ENCODE measurements at places on chromosomes 2 and 18.
A peak's percentile ranks its signal among the peaks of the same experiment; 100 is the strongest.

GRCh38 chr18:5895876-5896740 lies 786 bp upstream of the TMEM200C start:
- DNase-seq = no peak

- DNase-seq = no peak
Observed at GRCh38 chr2:10846110-10846861, 33.7 kb upstream of the PDIA6 start.

DNA sequence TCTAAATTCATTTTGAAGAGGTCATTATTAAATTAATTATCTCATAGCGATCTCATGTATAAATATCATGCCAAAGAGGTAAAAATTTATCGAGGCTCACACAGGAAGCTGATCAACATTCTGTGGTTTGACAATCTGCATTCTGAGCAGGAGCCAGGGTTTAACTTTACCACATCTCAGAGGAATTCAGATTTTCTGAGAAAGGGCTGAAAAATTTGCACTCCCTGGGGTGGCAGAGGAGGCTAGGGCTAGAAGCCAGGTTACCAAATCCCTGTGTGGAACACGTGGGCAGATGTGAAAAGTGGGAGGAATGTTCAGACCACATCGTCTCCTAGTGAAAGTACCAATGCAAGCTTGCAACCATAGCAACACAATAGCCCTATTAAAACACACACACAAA lies 63.5 kb upstream of the CTLA4 start:
- DNase-seq = no peak

DNA sequence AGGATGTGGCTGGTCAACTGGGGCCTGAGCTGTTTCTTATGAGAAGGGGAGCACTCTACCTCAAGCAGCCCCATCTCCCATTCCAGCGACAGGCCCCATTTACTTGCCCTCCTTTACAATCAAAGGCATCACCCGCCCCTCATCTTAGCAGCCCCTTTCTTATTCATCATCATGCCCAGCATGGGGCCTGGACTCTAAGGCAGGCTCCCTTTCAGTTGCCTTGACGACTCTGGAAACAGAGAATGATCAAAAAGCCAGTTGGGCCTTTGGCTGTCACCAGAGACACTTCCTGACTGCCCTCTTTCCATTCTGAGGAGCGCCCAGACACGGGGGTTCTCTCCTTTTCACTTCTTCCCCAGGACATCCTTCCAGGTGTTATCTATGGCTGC lies 11.2 kb downstream of the CELF4 start:
- DNase-seq = no peak

DNA sequence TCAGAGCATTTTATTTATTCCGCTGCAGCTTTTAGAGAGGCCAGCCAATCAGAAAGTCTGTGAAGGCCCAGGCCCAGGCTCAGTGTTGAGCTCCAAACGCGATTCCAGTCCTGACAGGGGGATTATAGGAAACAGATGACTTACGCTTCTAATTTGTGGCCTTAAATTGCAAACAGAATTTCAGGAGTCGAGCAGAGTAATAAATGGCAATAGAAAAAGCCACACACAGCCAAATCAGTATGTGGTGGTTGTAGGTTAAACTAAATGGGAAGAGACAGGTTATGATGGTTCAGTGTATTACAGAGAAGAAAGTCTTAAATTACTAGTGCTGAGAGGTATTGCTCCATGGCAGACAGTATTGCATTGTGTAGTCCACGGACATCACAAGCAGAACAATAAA lies 131.0 kb upstream of the ZEB2 start:
- no peak for DNase-seq

GRCh38 chr18:31241900-31242409 lies 76.0 kb upstream of the DSG1 start:
- DNase-seq = no peak

- no peak for DNase-seq
Observed at GRCh38 chr2:151028691-151029176, 232.9 kb downstream of the RBM43 start.

- DNase-seq = peak; percentile 51
Observed at GRCh38 chr2:184577743-184578142, 20.6 kb upstream of the ZNF804A start.

GRCh38 chr2:241772063-241772499 lies 4.5 kb upstream of the GAL3ST2 start:
- no peak for DNase-seq

DNA sequence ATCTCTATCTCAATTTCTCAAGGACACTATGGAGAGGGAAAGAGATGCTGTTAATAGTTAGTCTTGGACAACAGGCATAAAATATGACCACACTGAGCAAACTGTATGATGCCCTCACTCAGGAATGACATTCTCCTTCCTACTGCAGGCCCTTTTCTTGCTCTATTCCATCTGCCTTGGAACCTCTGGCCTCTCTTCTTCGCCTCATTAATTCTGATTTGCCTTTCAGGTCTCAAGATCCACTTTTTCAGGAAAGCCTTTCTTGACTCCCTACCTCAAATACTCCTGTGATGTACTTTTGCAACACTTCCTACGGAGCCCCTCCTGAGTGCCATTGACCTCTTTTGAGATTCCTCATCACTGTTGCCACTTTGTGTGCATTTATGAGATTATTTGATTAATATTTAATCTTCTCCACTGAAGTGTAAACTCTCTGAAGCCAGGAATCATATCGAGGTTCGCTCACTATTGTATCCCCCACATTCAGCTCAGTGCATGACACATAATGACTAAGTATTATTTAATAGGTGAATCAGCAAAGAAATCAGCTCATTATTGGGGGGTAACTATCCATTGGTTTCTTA lies 21.3 kb upstream of the SPP2 start:
- DNase-seq = no peak

- DNase-seq = no peak
Observed at GRCh38 chr18:75400366-75400765, 27.1 kb downstream of the SMIM21 start.

DNA sequence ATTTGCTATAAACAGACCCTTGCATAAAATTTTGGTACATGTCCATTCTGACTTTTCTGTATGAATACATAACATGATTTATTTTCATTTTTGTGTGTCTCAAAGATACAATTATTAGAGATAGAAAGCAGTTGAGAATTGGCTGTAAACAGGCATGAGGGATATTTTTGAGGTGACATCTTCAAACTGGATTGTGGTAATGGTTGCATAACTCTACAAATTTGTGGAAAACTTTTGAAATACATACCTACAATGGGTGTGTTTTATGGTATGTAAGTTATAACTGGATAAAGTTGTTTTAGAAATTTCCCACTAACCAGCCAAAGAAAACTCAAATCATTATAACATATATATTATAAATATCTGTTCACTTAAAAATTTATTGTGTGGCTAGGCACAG lies 39.6 kb downstream of the GREB1L start:
- no peak for DNase-seq

DNA sequence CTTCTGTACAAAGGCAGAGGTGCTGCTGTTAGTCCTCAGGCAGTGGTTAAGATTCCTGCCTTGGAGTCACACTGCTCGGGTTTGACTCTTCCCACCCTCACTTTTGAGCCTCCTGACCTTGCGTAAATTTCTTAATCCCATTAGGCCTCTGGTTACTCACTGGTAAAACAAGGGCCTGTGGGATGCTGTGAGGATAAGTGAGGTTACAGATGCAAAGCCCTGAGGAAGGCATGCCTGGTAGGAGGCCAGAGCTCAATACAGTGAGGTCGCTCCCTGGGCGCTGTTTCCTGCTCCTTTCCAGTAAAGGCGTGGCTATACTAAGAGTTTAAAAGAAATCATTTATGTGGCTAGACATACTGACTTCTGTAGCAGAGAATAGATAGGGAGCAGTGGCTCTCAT lies 127.5 kb upstream of the TMEM200C start:
- DNase-seq = no peak

- DNase-seq = no peak
Observed at GRCh38 chr18:21316296-21316695, 74.3 kb downstream of the GREB1L start.

DNA sequence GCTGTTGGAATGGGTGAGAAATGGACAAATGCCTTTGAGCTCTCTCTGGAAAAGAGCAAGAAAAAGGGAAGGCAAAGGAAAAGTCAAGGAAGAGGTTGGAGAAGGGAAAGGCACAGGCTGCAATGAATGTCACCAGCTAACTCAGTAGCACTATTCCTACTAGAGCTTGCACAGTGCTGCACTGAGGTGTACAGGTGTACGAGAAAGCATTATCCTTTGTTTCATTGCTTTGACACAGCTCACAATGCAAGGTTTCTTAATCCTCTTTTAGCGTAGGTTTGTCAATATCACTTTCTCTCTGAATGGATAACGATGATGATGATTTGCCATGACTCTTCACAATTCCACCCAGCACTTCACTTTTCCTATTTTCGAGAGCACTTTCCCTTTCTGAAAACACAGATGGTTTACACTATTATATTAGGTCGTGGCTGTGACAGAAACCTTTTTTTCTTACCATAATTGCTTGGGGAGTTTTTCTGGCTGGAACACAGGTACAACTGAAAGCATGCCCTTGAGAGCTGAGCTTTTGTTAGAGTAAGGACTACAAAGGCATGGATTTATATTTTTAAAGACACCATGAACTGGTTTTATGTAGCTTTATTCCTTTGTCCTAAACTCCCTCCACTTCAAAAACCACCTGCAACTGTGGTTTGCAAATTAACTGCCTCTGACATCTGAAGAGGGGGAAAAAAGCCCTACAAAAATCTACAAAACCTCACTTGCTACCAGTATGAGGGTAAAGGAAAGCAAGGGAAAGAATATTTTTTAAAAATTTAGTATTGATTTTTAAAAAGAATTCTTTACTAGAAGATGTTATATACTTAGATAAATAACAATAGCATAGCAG lies 265.5 kb downstream of the TGIF1 start:
- DNase-seq = no peak

DNA sequence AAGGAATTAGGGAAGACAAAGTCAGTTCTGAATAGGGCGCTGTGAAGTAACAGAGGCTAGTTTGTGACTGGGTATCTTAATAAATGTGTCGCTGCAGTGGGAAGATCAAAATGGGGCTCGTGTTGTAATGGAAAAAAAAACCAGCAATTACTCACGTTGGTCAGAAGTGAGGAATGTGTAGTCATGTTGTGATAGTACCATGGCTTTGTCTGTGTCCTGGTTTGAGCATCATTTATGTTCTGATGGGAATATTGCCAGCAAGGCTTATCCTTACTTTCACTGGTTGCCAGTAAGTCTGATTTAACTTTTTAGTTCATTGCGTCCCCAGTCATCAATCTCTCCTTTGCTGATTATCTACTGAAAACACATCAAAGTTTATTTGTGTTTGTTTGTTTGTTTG lies 467.6 kb downstream of the NYAP2 start:
- DNase-seq = no peak

GRCh38 chr18:3495691-3496430 lies 45.9 kb downstream of the TGIF1 start:
- no peak for DNase-seq

DNA sequence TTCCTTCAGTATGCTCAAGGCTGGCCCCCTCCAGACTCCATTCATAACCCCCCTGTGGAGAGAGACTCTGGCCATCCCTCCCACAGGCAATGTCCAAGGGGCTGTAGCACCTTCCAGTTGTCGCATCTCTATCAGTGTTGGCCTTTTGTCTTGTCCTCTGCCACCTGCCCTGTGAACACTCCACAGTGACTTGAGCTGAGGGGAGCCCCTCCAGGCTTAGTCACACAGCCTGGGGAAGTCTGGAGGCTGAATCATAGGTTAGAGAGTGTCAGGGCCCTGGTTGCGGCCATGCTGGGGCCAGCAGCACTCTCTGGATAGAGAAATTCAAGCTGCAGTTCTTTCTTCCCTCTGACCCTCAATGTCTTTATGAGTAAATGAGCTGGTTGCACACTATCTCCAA lies 64.7 kb downstream of the GYPC start:
- DNase-seq = no peak

GRCh38 chr18:63409301-63409700 lies 13.0 kb downstream of the VPS4B start:
- DNase-seq = no peak

DNA sequence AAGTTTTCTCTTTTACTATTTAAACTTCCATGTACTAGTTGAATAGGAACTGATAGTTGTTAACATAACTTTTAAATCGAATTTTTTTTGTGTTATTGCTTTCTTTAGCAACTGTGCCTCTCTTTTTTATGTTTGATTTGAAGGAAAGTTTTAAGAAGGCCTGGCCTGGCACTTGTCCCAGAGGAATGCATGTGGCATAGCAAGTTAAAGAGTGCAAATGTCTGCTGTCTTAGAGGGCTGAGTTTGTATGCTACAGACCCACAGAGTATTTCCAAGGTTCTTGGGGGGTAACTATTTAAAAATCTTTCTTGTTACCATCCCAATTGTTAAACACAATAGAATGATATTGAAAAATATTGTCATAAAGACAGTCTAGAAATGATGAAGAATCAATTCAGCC lies 47.0 kb downstream of the MTCL1 start:
- no peak for DNase-seq

GRCh38 chr18:32542221-32542798 lies 71.6 kb upstream of the GAREM1 start:
- no peak for DNase-seq

DNA sequence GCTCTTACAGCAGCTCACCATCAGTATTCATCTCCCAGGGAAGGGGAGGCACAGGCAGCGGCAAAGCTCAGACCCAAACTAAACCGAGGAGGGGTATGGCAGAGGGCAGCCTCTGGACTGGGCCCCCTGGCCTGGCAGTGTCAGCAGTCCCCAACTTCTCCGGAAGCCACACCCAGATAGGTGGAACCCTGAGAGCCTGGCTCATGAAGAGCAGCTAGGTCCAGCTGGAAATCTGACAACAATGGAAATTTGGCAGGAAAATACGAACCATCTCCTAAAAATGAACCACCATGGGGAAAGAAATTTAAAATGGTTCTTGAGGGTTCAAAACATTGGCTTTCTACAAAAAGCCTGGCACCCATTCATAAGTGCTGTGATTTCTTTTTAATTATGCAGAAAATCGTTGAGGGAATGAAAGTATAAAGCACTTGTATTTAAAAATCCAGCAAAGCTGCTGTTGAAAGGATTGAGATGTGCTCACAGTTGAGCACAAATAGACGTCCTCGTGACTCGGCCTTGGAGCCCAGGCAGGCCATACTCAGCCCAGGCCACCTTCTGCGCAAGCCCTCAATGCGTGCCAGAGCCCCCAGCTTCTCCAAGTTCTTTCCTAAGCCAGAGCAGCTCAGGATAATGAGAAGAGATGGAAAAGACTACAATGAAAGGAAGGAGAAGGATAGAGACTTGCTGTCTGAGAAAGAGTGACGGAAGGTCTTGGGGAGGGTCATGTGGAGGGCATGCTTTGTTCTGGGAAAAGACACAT lies 93.0 kb downstream of the COL6A3 start:
- DNase-seq = no peak

All from pons (tissue), 1 donor.